ENCODE measurements at places on chromosomes 4 and X.
A peak's percentile ranks its signal among the peaks of the same experiment; 100 is the strongest.

GRCh38 chr4:133474501-133474900 lies 325.4 kb downstream of the PCDH10 start:
- no peak for DNase-seq

DNA sequence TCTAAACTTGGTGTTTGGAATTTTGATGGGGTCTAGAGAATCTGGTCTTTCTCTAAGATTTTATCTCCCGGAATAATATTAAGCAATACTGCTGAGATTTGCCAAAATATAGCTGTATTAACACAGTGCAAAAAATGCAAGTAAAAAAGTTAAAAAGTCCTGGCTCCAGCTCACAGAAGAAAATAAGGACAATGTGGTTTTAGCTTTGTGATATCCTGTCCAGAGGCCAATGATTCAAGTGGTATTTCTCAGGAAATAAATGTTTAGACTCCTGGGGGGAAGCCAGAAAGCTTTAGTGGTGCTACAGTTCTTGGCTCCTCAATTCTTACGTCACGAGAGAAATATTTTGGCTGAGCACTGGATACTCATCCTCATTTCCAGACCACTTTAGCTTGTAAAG lies 40.9 kb upstream of the IL13RA2 start:
- DNase-seq = no peak

GRCh38 chr4:40283968-40284367 lies 51.2 kb upstream of the CHRNA9 start:
- DNase-seq = peak; percentile 73

DNA sequence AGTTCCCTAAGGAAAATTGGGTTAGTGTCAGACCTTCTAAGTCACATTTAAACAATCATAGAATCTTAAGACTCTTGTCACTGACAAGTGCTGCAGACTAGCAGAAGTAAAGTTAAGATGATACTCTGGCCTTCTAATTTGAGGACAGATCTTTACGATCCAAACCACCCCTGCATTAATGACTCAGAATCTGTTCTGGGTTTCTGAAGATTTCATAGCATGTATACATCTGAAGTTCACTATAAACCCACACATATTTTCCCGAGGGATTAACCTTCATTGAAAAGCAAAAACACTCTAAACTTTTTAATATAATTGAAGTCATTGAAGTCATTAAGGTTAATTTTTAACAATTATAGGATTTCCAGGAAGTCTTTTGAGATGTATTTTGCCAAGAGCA lies 674.3 kb downstream of the IQCM start:
- DNase-seq = no peak

- DNase-seq = no peak
Observed at GRCh38 chrX:33434256-33435092, 223.1 kb upstream of the DMD start.

- no peak for DNase-seq
Observed at GRCh38 chr4:74121643-74122579, 22.9 kb upstream of the CXCL2 start.

DNA sequence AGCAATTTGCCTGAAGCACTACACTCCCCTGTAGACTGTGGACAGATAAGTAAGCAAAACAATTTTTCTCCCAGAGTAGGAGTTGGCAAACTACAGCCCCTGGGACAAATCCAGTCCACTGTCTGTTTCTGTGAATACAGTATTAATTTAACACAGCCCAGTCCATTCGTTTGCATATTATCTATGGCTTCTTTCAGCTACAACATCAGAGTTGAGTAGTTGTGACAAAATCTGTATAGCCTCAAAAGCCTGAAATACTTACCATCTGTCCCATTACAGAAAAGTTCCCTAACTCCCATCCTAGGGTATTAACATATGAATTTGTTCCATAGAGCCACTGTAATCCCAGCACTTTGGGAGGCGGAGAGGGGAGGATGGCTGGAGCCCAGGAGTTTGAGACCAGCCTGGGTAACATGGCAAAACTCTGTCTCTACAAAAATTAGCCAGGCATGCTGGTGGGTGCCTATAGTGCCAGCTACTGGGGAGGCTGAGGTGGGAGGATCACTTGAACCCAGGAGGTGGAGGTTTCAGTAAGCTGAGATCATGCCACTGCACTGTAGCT lies 53.0 kb downstream of the AMELX start:
- DNase-seq = no peak

DNA sequence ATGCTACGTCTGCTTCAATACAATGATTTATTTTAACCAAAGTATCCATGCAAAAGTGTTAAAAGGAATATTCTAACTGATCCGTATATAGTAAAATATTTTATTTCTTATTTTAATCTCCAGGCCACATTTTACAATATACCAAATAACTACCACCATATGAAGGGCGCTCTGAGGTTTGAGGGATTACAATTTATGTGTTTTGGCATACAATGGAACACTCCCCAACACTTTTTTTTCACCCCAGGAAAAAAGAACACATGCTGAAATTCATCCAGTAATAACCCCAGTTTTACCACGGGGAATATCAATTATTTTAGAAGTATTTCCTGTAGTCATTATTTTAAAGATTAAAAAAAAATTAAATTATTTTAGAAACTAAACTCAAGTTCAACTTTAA lies 65.4 kb downstream of the APBB2 start:
- DNase-seq = no peak

GRCh38 chr4:26255989-26256388 lies 64.8 kb upstream of the RBPJ start:
- no peak for DNase-seq

DNA sequence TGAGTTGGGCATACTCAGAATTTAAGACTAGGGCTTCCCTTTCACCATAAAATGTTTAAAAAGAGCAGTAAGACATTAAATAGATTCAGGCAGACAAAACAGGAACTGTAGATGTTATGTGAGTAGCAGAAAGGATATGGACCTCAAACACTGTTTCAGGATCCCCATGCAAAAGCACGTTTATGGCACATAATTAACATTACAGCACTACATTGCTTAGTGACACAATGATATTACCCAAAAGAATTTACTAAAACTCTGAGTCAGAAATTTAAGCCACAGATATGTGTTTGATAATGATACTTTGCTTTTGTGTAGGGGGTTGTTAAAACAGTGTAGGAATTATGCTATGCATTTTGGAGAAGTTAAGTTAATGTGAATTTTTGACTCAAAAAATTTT lies 266.3 kb downstream of the PDGFC start:
- no peak for DNase-seq

- no peak for DNase-seq
Observed at GRCh38 chr4:10130178-10130888, 13.7 kb upstream of the WDR1 start.

GRCh38 chrX:12115377-12115776 lies 22.9 kb upstream of the FRMPD4 start:
- DNase-seq = no peak

DNA sequence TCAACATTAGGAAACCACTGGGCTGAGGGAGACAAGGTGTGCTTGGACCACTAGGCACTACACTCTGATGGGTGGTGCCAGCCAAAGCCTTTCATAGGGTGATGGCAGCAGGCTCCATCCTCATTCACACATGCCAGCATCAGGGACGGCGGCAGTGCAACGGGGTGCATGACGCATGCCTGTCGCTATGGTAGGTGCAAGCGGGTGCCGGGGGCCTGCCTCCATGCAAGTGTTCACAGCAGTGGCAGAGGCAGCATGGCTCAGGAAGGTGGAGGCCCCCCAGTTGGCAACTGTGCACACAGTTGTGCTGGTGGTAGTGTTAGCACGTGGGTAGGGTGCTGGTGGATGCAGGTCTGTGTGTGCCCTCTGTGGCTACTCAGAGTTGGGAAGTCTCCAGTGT lies 184.1 kb downstream of the RELL1 start:
- DNase-seq = no peak
